ENCODE measurements at places on chromosomes 12 and 14. TPM values are rescaled to one million over a fixed set of nuclear protein-coding genes. Genes with fewer than 3 reads are reported as not detected.

ERG28 gene
- 18.4 TPM for total RNA-seq

KRT3 gene
- not detected for total RNA-seq

JPH4 gene
- total RNA-seq: 0.15 TPM

LRR1 gene
- 34.6 TPM for total RNA-seq

GRCh38 chr14:24673059-24673458 is 39.1 kb upstream of the GZMB start:
- no peak for DNase-seq

DNA sequence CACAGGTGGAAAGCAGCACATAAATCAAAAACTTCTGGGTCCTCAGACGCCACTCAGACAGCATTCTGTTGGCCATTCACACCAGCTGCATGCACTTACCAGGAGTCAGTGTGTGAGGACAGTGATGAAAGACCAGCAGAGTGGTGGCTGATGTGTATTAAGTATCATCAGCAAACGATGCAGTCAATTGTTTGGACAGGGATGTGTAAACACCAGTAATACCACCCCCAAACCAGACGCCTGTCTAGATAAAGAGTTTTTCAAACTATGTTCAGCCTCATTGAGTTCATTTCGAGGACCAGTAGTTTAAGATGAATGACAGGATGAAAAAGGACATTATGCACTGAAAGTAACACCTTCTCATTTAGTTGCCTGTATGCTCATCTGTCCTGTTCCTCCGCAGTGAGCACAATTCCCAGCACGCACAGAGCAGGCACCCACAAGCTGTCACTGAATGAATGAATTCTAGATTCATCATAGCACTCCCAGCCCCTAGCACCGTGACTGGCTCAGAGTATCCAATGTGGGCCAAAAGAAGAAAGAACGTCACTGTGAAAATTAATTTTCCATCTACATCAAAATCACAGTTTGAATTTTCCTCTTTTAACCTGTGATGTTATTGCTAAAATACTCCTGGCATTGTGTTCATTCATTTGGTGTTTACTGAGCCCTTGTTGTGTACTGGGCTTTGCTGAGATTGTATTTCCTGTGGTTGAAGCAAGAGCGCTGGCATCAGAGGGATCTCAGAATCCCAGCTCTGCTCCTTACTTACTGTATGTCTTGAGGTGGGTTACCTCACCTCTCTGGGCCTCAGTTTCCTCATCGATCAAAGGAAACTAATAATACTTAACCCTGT is 124.8 kb upstream of the NOS1 start:
- no peak for DNase-seq

GRCh38 chr12:126163984-126164383 is 1098.7 kb downstream of the AACS start:
- DNase-seq: no peak

- no peak for DNase-seq
Measured at GRCh38 chr14:53621433-53621832, 335.2 kb downstream of the BMP4 start.

DNA sequence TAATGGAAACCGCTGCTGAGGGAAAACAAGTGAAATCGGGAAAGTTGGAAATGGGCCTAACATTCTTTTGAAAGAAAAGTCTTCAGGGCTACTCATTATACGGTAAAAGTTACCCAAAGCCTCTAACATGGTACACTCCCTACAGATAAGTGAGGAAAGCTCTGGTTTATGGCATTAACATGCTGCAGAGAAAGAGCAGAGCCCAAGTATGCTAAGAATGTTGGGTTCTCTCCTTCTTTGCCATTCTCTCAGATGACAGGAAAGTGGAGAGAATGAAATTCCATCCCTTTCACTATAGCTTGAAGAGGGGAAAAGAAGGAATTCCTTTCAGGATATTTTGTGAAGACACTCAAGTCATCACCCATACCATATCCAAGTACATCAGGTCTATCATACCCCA is 348.0 kb downstream of the SEC23A start:
- no peak for DNase-seq

DNA sequence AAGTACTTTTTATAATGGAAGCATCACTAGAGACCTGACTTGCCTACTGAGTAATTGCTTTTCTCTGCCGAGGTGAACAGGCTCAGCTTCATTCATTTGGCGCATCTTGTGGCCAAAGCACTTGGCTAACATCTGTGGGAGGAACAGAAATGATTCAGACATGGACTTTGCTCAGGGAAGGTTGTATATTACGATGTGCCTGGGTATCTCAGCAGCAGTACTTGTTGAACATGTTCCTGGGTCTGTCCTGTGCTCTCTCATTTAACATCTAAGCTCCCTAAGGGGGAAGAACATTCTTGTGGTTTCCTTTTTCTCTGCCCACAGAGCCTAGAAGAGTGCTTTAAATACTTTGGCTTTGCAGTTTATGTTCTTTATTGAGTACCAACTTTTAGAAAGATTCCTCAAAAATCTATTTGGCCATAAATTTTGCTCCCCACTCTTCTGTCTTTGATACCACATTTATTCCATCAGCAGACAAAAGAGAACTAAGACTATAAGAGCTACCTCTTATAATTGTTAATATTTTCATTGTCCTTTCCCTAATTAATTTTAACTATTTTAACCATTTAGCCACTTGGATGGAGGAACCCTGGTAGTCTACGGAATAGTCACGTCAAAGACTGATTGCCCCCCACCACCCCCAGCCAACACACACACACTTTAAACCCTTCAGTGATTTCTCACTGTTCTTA is 101.2 kb upstream of the EGLN3 start:
- peak; percentile 88 for DNase-seq

GRCh38 chr14:34364201-34364600 is 97.8 kb downstream of the SPTSSA start:
- DNase-seq: no peak

All from HCT116 (cell line).